ENCODE measurements at places on chromosomes 12 and 14.

DNA sequence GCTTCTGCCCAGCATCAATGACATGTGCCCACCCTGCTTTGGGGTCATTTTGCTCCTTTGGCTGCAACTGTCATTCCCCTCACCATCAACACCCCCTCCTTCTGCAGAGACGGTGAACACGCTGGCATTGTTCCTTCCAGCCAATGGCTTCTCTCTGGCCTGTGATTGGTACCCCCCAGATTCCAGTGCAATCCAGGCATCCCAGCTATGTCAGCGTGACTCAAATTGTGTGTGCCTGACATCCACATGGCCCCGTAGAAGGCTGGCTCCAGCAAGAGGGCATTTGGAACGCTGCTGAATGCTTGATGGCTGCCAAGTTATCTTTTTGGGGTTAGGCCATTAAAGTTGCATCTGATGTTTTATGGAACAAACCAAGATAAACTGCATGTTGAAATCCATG is 21.0 kb upstream of the CCND2 start:
- DNase-seq, result no peak

DNA sequence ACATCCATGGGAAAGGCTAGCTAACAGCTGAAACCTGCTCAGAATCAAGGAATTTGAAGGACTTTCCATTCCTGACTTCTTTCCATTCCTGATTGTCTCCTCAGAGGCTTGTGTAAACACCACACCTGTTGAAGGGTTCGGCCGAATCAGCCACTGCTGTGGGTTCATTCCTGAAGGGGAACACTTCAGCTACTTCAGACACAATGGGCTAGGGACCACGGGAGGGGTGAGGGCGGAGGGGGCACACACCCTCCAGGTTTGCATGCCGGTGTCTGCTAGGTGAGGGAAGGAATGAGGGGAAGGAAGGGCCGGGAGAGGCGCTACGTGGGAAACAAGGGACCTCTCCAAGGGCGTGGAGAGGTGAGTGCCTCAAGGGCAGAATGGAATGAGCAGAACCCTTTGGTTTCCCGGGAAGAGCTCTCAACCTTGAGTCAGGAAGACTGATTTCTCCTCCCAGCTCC is 1.3 kb downstream of the GPRC5A start:
- no peak for DNase-seq

GRCh38 chr14:68244262-68244980 is 424.8 kb downstream of the RAD51B start:
- DNase-seq, result no peak

- no peak for DNase-seq
These were observed 8.4 kb downstream of the DAD1 start for GRCh38 chr14:22580625-22581024.

- no peak for DNase-seq
These were observed 66.4 kb downstream of the PAWR start for GRCh38 chr12:79624378-79624777.

DNA sequence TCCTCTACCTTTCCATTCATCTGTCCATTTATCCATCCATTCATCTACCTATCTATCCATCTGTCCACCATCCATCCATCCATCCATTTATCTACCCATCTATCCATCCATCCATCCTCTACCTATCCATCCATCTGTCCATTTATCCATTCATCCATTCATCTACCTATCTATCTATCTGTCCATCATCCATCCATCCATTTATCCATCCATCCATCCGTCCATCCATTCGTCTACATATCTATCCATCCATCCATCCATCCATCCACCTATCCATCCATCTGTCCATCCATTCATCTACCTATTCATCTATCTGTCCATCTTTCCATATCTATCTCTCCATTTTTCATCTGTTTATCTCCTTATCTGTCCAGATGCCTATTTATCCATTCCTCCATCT is 21.0 kb downstream of the CABP1 start:
- DNase-seq, result no peak

DNA sequence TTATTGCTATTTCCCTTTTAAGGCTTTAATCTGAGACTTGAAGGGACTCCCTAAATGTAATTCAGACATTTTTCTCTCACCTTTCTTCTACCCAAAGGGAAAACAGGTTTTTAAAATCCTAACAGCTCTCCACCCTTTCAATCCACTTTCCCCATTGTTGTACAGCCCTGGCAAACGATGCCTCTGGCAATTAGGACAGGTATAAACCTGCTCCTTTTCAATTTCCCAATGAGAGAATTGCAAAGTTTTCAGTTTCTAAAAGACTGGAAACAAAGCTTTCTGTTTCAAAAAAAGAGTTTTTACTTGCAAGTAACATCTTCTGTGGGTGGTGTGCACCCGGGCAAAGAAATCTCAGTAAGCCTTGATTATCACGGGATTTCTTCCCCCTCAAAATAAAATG is 131.2 kb downstream of the HMGA2 start:
- no peak for DNase-seq

GRCh38 chr12:113114447-113115178 is 20.9 kb downstream of the RASAL1 start:
- DNase-seq, result no peak

- DNase-seq, result no peak
These were observed 90.2 kb downstream of the CALM1 start for GRCh38 chr14:90487031-90487430.

GRCh38 chr12:19792028-19792427 is 352.7 kb downstream of the AEBP2 start:
- DNase-seq, result no peak

- no peak for DNase-seq
These were observed 33.4 kb downstream of the SLC11A2 start for GRCh38 chr12:50992819-50993218.

DNA sequence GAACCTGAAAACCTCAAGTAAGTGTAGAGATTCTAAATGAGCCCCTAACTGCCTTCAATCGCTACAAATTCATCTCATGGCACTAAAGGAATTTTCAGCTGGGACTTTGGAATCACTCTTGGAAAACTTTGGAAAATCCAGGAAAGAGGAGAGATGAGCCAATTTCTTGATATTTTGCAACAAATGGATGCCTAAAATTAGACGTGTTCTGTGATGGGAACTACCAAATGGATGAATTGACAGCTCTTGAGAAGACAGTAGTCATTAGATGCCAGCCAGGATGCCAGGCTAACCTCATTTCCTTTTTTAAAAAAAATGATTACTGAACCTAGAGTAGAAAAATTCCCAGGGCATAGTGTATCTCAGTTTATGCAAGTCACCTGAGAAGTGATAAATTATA is 78.3 kb downstream of the NPAS3 start:
- DNase-seq, result no peak

DNA sequence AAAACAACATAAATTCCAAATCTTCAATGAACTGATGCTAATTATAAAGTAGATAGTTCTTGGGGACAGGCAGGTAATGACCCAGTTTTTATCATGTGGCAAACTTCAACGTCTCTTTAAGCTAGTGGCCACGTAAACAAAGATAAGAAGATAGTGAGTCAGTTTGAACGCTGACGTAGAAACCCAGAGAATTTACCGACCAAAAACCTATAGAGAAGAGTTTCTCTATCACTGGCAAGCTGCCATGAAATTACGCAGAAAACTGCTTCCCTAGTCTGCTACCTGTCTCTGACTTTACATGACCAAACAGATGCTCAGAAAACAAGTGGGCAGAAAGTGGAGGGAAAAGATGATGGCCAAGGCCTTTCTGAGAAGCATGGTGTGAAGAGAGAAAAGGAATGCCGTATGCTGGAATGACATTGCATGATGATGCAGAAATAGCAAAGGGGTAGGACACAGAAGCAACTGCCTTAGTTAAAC is 136.3 kb downstream of the ITPR2 start:
- no peak for DNase-seq

- no peak for DNase-seq
These were observed 5.1 kb downstream of the C12orf56 start for GRCh38 chr12:64385468-64385867.

- no peak for DNase-seq
These were observed 1.1 kb upstream of the ITGA7 start for GRCh38 chr12:55708695-55709233.

GRCh38 chr12:48687592-48687991 is 5.6 kb upstream of the KANSL2 start:
- DNase-seq, result no peak

- no peak for DNase-seq
These were observed 447 bp downstream of the CD63 start for GRCh38 chr12:55728186-55728938.

GRCh38 chr12:6630736-6631135 is 5.0 kb downstream of the LPAR5 start:
- DNase-seq, result no peak

DNA sequence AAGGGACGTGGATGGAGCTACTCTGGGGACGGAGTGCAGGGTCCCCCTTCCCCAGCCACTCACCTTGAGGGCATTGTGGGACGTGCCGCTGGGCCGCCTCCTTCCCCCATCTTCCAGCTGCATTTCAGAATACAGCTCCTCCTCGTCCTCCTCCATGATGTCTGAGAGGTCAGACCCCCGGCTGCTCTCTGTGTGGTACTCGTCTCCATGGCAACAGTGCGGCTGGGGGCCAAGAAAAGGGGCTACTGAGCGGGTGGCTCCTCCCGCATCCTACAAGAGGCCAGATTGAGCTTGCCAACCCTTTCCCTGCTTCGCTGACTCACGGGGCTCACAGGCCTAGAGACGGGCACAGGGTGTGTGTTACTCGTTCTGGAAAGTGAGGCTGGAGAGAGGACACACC is 90.4 kb downstream of the PIWIL1 start:
- no peak for DNase-seq

GRCh38 chr14:103144085-103144484 is 20.8 kb downstream of the TNFAIP2 start:
- no peak for DNase-seq
